ENCODE measurements at places on chromosomes 7 and 10.

DNA sequence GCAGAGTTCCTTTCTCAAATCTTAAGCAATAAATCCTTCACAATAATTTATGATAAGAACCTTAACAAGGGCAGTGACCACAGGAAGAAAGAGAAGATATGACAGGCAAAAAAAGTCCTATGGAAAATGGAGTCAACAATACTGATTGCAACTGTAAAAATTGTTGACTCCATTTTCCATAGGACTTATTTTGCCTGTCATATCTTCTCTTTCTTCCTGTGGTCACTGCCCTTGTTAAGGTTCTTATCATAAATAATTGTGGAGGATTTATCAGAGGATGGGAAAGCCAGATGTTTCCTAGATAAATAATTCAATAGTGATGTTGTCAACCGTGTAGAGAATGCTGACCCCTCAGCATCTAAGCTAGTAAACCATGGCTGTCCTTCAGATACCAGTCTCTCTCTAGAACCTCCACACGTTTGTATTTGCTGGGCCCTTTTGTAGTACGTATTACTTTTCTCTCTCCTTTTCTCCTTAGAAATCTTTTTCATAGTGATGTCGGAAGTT lies 172.6 kb upstream of the BET1 start:
- no peak for DNase-seq

DNA sequence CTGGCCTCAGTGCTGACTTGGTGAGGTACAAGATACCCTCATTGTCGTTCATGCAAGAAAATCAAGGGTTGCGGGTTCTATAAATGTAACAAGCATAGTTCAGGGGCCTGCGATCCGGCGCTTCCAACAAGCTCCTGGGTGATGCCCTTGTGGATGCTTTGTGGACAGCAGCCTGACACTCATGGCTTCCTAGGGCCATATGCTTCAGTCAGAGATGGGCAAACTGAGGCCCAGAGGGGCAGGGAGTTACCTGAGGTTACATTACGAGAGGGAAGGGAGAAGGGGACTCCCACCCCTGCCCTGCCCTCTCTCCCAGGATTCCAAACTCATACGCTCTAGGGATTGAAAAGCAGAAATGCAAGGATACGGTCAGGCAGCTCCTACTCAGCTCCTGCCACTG lies 296.3 kb upstream of the ZMIZ1 start:
- DNase-seq, result no peak

GRCh38 chr7:149232362-149232761 lies 7.1 kb upstream of the ZNF212 start:
- DNase-seq, result no peak

DNA sequence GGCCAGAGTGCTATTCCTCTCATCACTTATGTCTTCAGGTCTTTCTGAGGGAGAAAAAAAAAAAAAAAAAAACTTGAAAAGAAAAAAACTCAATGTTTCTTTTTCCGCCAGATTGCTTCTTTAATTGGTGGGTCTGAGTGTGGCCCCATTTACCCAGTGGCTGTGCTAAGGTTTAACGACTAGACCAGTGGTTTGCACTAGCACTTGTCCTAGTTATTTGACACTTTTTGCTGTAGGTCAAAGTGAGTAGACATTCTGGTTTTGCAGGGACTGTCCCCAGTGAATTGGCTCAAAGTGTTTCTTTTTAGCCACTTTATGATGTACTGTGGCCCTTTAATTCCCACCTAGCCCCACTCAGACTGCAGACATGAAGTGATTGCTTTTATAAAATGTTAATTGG lies 273.3 kb downstream of the PTEN start:
- DNase-seq, result no peak

DNA sequence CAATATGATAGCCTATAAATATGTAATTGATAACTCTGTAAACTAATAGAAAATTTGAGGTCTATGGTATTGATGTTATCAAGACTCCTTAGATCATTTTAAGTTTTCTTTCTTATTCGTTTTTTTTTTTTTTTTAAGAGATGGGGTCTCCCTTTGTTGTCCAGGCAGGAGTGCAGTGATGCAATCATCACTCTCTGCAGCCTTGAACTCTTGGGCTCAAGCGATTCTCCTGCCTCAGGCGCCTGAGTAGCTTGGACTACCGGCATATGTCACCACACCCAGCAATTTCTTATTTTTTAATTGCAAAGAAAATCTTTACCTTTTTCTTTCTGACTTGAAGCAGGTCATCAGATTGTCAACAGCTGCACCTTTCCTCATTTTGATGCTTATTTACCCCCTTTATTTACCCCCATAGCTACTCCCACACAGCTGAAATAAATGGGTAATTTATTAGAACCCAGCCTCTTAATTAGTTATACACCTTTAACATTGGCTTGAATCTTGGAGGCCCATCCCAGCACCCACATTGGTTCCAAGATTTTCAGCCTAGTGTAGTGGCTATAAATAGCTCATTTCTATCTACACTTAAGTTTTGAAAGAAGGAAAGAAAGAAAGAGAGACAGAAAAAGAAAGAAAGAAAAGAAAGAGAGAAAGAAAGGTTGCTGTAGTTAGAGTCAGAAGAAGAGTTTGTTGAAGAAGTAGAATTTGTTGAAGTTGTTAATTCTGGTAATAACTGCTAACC lies 38.3 kb downstream of the ARL4A start:
- no peak for DNase-seq

DNA sequence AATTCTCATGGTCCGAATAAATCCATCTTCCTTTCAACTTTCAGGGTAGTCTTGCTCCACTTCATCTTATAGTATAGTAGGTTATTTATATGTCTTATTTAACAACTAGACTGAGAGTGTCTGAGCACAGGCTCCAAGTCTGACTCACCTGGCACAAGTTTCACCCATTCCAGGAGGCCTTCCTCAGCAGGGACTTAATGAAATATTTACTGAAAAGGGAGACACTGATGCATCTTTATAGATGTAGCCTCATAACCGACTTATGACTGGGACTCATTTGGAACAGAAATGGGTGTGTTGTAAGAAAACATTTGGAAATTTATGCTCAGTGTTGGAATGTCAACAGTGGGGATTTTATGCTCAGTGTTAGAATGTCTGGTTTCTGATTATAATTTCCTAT lies 59.9 kb downstream of the CH25H start:
- no peak for DNase-seq

DNA sequence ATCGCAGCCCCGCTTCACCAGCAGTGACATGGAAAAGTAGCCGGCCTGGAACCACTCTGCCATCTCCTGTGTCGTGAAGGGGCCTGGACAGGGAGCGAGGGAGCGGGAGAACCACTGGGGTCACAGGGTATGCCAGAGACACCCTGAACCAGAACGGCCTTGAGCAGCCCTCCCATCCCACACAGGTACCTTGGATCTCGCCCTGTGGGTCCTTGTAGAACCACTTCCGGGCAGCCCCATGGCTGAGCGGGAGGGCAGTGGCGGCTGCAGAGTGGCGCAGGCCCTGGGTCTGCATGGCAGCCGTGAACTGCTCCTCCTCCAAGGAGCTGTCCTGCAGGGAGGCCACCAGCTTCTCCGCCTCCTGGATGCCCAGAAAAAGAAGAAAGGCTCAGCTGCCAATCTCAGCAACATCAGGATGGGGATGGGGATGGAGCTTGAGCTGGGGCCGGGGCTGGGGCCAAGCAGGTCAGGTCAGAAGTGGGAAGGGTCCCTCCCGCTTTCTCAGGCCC lies 9.5 kb downstream of the GIGYF1 start:
- DNase-seq, result no peak

GRCh38 chr10:97771055-97771891 lies 526 bp downstream of the SFRP5 start:
- no peak for DNase-seq

- DNase-seq, result no peak
Observed at GRCh38 chr7:97845622-97846203, 26.5 kb downstream of the ASNS start.

GRCh38 chr7:98617051-98617959 lies at the start of gene NPTX2:
NPTX2 (plus strand) TSS chr7:98617285; CDS start chr7:98617462, 177 bp downstream.
- DNase-seq, result no peak

- no peak for DNase-seq
Observed at GRCh38 chr10:116809483-116810119, 39.7 kb upstream of the ENO4 start.

- no peak for DNase-seq
Observed at GRCh38 chr10:111338805-111339204, 262.0 kb downstream of the ADRA2A start.

DNA sequence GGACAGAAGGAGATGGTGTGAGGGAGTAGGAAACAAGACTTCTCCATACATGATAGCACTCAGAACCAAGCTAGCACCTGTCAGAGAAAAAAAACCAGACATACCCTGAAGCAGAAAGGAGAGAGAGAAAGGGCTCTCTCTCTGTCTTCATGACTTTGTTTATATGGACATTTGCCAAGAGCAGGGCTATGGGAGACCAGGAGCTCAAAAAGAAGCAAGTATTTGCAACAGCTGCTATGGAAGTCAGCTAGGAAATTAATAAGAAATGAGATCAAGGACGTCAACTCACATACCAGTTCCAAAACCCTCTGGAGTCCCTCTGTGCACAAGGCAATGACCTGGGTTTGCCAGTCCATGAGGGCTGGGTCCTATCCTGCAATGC lies 111.6 kb downstream of the SGMS1 start:
- DNase-seq, result no peak

DNA sequence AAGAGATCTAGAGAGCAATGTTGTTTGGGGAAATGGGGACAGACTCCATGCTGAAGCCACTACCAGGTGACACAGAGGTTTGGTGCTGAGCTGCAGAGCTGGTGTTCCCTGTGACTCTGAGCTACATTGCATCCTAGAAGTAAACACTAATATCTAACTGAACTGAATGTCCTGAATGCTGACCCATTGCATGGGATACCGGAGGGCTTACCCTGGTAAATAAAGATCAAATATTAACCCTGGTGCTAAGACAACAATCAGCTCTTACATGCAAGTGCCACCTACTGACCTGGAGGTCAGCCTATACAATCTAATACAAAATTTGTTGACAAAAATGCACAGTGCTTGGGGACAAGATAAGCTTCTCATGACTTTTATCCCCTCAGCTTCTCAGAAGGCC lies 851.3 kb upstream of the KCND2 start:
- no peak for DNase-seq

GRCh38 chr7:67758551-67758950 lies 761.9 kb downstream of the TYW1 start:
- no peak for DNase-seq

- DNase-seq, result no peak
Observed at GRCh38 chr10:11197266-11197712, 179.6 kb downstream of the CELF2 start.

DNA sequence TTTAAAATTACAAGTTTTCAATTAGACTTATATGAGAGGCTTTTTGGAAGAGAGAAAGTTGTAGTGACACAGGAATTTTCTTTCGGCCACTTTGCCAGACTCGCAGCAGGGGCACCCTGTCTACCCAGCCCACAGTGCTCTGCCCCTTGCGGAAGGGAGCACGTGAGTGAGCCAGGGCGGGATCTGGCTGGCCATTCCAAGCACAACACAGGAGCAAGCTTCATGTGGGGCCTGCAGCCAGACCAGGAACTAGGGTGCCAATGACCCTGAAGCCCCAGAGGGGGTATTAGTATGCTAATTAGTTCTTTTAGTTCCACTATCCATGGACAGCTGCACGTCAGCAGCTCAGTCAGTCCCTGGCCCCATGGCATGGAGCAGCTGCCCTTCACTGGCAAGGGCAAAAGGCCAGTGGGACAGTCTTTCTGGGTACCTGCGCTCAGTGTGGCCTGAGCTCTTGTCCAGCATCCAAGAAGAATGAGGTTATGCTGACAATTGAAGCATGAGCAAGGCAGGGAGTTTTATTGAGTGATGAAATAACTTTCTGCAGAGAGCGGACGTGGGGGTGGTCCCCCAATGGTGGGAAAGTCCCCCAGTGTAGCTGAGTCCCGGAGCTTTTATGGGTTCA lies 251.1 kb upstream of the CSTF2T start:
- DNase-seq, result no peak

DNA sequence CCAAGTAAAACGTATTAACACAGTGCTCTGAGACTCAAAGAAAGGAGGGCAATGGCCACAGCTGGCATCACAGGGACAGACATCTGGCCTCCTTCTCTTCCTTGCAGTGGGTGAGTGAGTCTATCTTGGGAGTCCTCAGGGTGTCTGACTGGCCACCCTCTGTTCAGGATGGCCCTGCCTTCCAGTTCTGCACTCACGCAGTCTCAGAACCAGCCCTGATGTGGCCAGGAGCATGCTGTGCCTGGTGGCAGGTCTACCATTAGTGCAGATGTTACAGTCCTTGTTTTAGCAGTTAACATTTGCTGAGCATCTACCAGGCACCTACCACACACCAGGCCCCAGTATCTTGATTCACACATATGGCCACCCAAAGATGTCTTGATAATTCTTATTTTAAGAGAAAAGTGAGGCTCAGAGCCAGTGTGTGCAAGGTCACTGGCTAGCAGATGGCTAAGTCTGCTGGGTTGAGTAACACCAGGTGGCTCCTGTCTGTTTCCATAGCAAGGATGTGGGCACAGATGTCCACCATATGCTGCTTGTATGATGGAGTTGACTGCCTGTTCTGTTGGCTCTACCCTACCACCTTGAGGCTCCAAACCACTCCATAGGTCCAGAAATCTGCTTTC lies 23.2 kb upstream of the ARHGAP22 start:
- no peak for DNase-seq

DNA sequence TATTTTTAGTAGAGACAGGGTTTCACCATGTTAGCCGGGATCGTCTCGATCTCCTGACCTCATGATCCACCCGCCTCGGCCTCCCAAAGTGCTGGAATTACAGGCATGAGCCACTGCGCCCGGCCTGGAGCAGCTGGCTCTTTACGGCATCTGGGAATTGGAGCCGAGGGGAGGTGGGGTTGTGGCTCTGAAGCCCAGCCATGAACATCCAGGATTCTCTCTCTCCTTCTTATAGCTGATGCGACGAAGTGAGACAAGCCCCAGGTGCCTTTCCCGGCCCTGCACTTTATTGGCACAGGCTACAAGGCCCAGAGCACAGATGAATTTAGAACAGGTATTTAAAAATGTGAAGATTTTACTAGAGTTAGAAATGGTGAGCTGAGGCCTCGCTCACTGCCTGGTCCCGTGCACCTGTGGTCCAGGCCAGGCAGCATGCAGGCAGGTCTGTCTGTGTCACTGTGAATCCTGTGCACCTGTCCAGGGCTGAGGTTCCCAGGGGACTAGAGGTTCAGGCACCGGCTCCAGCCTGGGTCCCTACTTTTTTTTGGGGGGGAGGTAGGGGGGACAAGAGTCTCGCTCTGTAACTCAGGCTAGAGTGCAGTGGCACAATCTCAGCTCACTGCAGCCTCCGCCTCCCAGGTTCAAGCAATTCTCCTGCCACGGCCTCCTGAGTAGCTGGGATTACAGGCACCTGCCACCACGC lies 379.7 kb upstream of the FOXK1 start:
- no peak for DNase-seq

- DNase-seq, result no peak
Observed at GRCh38 chr10:107139237-107139636, 25.3 kb downstream of the SORCS1 start.

GRCh38 chr10:49237985-49238384 lies 49.8 kb upstream of the TMEM273 start:
- DNase-seq, result no peak

Measured in activated naive CD4-positive, alpha-beta T cell (primary cell).